ENCODE measurements at places on chromosomes 6 and 20. TPM values are rescaled to one million over a fixed set of nuclear protein-coding genes. Genes with fewer than 3 reads are reported as not detected.

Gene SLC22A2
- total RNA-seq, result not detected

Gene SLC17A1
- not detected for total RNA-seq

Gene NKX2-2
- not detected for total RNA-seq

Gene RRAGD
- 4.4 TPM for total RNA-seq

Gene KIF6
- 0.24 TPM for total RNA-seq

Gene FAM209B
- 0.42 TPM for total RNA-seq

Gene FABP7
- not detected for total RNA-seq

Gene OR2J3
- not detected for total RNA-seq

Gene ACTR5
- total RNA-seq, result 10.7 TPM

Gene NEURL2
- 1.2 TPM for total RNA-seq

Gene LAMA2
- 0.30 TPM for total RNA-seq

Gene ZC2HC1B
- total RNA-seq, result not detected

Gene SMLR1
- not detected for total RNA-seq

Gene CALHM5
- 0.10 TPM for total RNA-seq

Gene TCP11
- not detected for total RNA-seq

Gene E2F3
- total RNA-seq, result 14.2 TPM

Gene NKAPL
- total RNA-seq, result not detected

Gene ELOVL4
- total RNA-seq, result 1.8 TPM

All from A549 treated with DMSO at 1 μM for 4 hours (cell line).